ENCODE measurements at places on chromosomes 12 and 14. TPM values are rescaled to one million over a fixed set of nuclear protein-coding genes. Genes with fewer than 3 reads are reported as not detected.

DNA sequence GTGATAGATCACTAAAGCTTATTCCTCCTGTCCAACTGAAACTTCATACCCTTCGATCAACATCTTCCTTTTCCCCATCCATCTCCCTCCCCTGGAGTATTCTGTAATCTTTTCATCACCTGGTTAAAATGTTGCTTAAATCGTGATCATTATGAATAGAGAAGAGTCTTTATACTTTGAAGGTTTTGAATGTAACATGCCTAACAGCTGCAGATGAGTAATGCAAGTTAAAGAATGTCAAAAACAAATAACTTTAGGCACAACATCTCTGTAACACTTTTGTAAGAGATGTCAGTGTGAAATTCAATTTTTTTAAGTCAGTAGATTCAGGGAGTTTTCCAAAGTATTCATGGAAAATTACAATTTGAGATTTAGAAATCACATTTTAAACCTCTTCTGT lies 25.0 kb downstream of the RXYLT1 start:
- H3K27me3 ChIP-seq = no peaks in the 10 kb centered on the region
- H3K36me3 ChIP-seq = 0 out of 2 replicates have a peak, but pooled peaks cover 3% of the 10 kb centered on the region
- H3K27ac ChIP-seq = no peak overlapping the region
- no peaks in the 10 kb centered on the region for H3K4me1 ChIP-seq
- no peak for DNase-seq

GRCh38 chr14:80924365-80925103 lies 17.0 kb downstream of the CEP128 start:
- H3K36me3 ChIP-seq = no peaks in the 10 kb centered on the region
- no peak for DNase-seq

DNA sequence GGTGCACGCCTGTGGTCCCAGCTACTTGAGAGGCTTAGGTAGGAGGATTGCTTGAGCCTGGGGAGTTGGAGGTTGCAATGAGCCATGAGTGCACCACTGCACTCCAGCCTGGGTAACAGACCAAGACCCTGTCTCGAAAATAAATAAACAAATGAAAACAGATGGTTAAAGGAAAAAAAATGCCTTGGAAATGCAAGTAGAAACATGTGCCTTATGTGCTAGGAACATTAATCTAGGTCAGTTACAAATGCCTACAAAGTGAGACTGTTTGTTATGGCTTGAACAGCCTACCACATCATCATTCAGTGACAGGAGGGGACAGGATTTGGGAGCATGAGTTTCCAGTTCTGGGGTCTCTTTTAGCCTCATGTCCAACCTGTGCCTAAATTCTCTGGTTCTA lies 52.4 kb upstream of the BCAT1 start:
- no peak for DNase-seq
- no peaks in the 10 kb centered on the region for H3K27me3 ChIP-seq

- H3K4me1 ChIP-seq = 0 out of 2 replicates have a peak, but pooled peaks cover 12% of the 10 kb centered on the region
- no peaks in the 10 kb centered on the region for H3K27me3 ChIP-seq
- H3K36me3 ChIP-seq = no peaks in the 10 kb centered on the region
- H3K27ac ChIP-seq = no peak overlapping the region
- DNase-seq = no peak
- no peak overlapping the region for H3K4me3 ChIP-seq
Measured at GRCh38 chr14:65704850-65705249, 292.3 kb downstream of the FUT8 start.

DNA sequence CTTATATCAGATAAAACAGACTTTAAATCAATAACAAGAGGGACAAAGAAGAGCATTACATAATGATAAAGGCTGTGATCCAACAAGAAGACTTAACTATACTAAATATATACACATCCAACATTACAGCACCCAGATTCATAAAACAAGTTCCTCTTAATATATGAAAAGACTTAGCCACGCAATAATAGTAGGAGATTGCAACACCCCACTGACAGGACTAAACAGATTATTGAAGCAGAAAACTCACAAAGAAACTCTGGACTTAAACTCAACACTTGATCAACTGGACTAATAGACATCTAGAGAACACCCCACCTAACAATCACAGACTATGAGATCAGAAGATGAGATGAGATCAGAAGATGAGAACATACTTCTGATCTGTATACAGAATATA lies 5.7 kb upstream of the CLEC14A start:
- H3K27me3 ChIP-seq = peaks cover 79% of the 10 kb centered on the region
- H3K27ac ChIP-seq = no peak overlapping the region
- H3K4me3 ChIP-seq = no peak overlapping the region
- DNase-seq = no peak
- no peaks in the 10 kb centered on the region for H3K36me3 ChIP-seq

DNA sequence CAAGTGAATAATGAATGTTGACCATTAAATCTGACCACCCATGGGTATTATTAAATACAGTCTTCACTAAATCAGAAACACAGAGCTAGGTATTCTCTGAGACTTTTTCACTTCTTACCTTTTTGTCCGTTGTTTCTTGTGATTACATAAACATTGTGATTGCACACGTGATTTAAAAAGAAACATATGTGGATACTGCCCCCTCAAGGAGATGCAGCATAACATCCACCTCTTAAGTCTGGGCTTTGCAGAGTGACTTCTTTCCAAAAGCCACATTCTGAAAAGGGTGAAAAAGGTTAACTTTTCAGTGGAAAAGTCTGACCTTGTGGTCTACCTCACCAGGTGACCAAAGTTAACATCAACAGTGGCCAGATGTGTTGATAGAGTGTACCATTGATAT lies 185.5 kb upstream of the FAR2 start:
- H3K27ac ChIP-seq = no peak overlapping the region
- H3K4me3 ChIP-seq = no peak overlapping the region
- no peaks in the 10 kb centered on the region for H3K27me3 ChIP-seq
- no peaks in the 10 kb centered on the region for H3K4me1 ChIP-seq

- H3K4me3 ChIP-seq = no peak overlapping the region
- H3K27me3 ChIP-seq = no peaks in the 10 kb centered on the region
- H3K36me3 ChIP-seq = peaks cover 54% of the 10 kb centered on the region
Measured at GRCh38 chr14:31172084-31172483, 35.5 kb downstream of the HECTD1 start.

GRCh38 chr14:99212646-99213045 lies 59.4 kb downstream of the BCL11B start:
- H3K4me3 ChIP-seq = no peak overlapping the region
- no peaks in the 10 kb centered on the region for H3K36me3 ChIP-seq
- H3K27ac ChIP-seq = no peak overlapping the region
- H3K27me3 ChIP-seq = no peaks in the 10 kb centered on the region
- DNase-seq = no peak

- H3K4me1 ChIP-seq = no peaks in the 10 kb centered on the region
- peaks cover 5% of the 10 kb centered on the region for H3K36me3 ChIP-seq
- H3K4me3 ChIP-seq = no peak overlapping the region
- H3K27me3 ChIP-seq = no peaks in the 10 kb centered on the region
- no peak overlapping the region for H3K27ac ChIP-seq
Measured at GRCh38 chr12:40287369-40287975, 62.7 kb downstream of the LRRK2 start.

DNA sequence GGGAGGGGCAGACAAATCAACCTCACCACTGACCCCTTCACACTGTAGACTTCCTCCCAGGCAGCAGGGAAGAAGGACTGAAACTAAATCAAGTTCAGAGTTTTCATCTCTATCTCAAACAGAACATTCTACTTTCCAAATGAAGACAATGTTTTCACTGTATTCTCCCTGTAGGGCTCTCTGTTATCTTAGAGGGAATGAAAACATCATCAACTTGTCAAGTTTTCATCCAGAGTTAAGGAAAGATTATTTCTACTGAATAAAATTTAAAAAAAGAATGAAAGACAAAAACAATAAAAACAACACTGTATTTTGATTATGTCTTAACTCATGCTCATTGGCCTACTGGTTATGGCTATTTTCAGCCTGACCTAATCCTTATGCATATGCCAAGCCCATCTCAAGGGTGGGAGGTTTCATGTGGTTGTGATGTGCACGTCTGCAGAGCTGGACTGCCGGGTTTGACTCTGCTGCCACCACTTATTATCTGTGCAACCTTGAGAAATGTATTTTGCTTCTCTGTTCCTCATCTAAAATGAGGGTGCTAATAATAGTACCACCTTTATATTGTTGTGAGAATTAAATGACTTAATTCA lies 152.0 kb upstream of the AVPR1A start:
- H3K4me3 ChIP-seq = no peak overlapping the region
- H3K36me3 ChIP-seq = no peaks in the 10 kb centered on the region
- DNase-seq = no peak
- H3K27ac ChIP-seq = no peak overlapping the region
- H3K4me1 ChIP-seq = 0 out of 2 replicates have a peak, but pooled peaks cover 14% of the 10 kb centered on the region
- H3K27me3 ChIP-seq = no peaks in the 10 kb centered on the region

GRCh38 chr12:34402228-34402898 lies 380.1 kb downstream of the ALG10 start:
- no peaks in the 10 kb centered on the region for H3K4me1 ChIP-seq
- H3K27me3 ChIP-seq = no peaks in the 10 kb centered on the region
- H3K36me3 ChIP-seq = no peaks in the 10 kb centered on the region
- no peak overlapping the region for H3K4me3 ChIP-seq

- H3K36me3 ChIP-seq = no peaks in the 10 kb centered on the region
- no peak overlapping the region for H3K4me3 ChIP-seq
- DNase-seq = no peak
- H3K27ac ChIP-seq = no peak overlapping the region
Measured at GRCh38 chr14:100911665-100912316, 8.3 kb upstream of the RTL1 start.

- DNase-seq = no peak
- H3K4me1 ChIP-seq = no peaks in the 10 kb centered on the region
- no peak overlapping the region for H3K27ac ChIP-seq
- no peak overlapping the region for H3K4me3 ChIP-seq
Measured at GRCh38 chr12:12651752-12652151, 40.1 kb downstream of the CREBL2 start.

DNA sequence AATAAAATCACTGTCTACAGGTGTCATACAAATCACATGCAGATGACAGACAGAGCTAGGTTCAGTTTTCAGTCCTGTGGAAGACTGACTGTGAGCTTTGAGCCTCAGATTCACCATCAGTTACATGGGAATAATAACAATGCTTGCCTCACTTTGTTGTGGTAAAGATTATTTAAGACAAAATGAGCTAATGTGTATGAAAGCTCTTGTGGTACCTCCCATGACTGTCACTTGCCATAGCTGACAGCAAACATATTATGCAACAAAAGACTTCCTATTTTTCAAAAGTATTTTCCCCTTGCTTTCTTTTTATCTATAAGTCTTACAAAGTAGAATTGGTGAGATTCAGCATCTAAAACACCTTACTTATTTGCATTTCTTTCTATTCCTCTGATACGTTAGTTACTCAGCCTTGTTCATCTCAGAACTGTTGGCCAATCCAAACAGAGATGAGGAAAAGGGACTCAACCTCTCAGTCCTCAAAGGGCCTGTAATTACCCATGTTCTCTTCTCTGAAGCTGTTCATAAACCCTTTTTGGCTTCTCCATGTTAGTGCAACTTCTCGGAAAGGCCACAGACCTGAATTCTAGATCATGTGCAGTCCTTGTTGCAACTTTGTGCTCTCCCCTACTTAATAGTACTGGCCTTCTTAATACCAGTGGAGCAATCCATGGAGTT lies 8.8 kb upstream of the DDHD1 start:
- DNase-seq = no peak
- H3K4me1 ChIP-seq = no peaks in the 10 kb centered on the region
- no peak overlapping the region for H3K4me3 ChIP-seq

DNA sequence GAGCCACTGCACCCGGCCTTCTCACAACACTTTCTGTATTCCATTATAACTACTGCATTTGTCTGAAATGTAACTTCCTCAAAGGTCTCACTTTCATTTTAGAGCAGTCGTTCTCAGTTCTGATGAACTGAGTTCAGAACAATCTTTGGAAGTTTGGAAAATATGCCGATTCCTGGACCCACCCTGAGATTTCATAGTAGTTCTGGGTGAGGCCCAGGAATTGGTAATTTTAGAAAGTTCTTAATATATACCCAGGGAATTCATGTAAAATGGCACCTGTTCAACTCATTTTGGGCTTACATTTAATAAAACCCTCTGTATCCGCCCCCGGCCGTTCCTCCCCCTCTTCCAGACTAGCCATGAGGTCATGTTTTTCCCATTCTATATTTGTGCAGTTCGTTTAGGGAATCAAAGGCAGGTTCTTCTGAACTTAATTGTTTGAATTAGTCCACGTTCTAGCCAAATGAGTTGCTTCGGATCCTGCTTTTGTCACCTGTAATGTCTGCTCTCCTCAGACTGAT lies 5.9 kb downstream of the GSG1 start:
- H3K27ac ChIP-seq = peak overlapping the region; percentile 33
- no peaks in the 10 kb centered on the region for H3K36me3 ChIP-seq
- peaks cover 34% of the 10 kb centered on the region for H3K4me1 ChIP-seq
- DNase-seq = no peak
- H3K4me3 ChIP-seq = no peak overlapping the region

- no peaks in the 10 kb centered on the region for H3K27me3 ChIP-seq
- no peak for DNase-seq
- no peak overlapping the region for H3K4me3 ChIP-seq
Measured at GRCh38 chr14:24071836-24072430, 571 bp downstream of the CPNE6 start.

Gene C12orf60
- total RNA-seq = 1.7 TPM

Gene HOXC10
- total RNA-seq = not detected

Gene TAS2R13
- 6.1 TPM for total RNA-seq

Gene GLTP
- total RNA-seq = 30.2 TPM

Measured in GM23338 (cell line).